Right lung (tissue), 10 donors: ENCODE measurements at places on chromosomes 11 and 22.
A peak's percentile ranks its signal among the peaks of the same experiment; 100 is the strongest.

DNA sequence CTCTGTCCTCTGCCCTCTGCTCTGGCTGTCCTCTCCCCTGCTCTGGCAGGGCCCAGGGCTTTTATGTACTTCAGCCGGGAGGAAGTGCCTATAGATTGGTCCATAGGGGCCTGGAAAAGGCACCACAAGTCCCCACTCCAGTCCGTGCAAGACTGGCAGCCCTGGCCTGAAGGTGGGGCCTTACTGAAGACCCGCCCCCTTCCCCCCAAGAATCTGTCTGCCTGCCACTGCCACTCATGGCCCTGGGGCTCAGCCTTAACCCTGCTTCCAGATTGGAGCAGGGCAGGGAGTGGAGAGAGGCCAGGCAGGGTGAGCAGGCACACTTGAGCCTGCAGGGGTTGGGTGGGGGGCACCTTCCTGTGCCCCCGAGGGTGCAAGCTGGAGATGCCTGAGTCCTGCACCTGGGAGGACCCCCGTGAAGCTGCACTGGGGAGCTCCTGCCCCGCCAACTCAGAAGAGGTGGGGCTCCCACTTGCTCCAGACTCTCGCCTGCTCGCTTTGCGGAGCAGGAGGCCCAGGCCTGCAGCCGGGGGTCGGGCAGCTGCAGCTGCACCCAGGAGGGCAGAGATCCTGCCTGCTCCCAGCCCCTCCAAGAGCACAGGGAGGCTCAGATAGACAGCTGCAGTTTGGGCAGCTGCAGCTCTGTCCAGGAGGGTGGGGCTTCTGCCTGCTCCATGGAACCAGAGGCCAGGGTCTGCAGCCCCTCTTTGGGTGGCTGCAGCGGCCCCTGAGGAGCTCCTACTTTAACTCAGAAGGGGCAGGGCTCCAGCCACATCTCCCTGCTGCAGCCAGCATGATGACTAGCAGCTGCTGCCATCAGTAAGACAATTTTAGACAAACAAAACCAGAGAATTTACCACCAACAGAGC is 51.0 kb upstream of the SC5D start:
- DNase-seq = peak; percentile 42

- DNase-seq = no peak
Observed at GRCh38 chr11:47641600-47642098, 710 bp downstream of the MTCH2 start.

DNA sequence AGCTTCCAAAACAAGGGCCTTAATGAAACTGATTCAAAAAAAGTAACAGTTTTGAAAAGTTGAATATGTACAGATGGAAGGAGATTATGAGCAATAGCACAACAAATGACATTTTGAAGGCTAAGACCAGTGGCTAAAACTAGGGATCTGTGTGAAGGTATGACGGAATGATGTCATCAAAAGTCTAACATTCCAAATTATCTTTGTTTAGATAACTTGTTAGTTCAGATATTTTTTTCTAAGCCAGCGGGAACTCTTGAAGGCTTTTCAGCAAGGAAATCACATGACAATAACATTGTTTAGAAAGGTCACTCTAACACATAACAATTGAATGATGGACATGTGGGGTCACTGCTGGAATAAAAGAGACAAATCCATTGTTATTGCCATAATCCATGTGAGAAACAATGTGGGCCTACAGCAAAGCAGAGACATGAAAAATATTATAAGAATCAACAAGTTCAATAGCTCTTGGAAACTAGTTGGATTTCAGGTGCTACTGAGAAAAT is 260.5 kb downstream of the CASP12 start:
- no peak for DNase-seq

DNA sequence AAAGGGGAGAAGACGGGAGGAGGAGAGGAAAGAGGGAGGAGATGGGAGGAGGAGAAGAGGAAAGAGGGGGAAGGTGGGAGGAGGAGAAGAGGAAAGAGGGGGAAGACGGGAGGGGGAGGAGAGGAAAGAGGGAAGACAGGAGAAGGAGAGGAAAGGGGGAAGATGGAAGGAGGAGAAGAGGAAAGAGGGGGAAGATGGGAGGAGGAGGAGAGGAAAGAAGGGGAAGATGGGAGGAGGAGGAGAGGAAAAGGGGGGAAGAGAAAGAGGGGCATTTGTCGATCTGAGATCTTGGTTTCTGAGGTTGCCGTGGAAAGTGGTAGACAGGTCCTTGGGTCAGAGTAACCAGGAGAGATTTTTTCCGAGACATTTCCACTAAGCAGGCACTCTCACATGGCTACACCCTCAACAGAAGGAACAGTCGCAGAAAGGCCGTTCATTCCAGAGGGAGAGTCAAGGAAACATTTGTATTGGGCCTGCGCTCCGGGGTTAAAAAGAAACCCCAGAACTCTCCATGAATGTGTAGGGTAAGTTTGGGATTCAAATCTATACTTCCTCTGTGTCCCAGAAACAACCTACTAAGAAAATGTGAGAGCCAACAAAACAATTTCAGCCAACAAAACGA is 39.8 kb upstream of the CARS1 start:
- no peak for DNase-seq

DNA sequence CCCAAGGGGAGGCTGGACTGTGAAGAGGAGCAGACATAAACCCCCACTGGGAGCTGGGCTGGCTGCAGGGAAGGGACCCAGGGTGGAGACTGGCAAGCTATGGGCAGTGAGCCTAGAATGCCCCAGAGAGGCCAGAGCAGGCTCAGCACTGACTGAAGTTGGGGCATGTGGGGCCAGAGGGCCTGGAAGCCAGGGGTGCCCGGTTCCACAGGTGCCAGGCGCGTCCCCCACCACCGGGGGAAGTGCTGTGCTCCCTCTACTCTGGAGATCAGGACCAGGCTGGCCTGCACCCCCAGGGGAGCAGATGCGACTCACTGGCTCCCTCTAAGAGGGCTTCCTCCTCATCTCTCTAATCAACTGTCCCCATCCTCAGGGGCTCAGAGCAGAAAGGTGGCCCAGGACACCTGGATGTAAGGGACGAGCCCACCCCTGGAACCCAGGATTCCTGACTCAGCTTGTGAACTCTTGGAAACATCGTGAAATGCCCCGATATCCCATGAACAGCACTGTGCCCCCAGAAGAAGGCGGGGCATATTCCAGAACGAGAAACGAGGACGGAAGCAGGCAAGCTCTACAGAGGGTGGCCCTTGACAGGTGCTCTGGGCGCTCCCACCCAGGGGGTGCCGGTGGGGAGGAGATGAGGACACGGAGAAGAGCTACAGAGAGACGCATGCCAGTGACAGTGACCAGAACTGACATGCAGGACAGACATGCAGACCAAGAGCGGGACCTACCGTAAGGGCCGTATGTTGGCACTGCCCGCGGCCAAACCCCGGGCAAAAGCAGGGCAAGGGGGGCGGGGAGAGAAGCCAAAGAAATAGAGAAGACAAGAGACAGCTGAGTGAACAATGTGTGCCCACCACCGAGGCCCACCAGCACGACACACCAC is 20.4 kb downstream of the MAFF start:
- DNase-seq = no peak

- DNase-seq = no peak
Observed at GRCh38 chr11:115347106-115347505, 157.1 kb downstream of the CADM1 start.

- no peak for DNase-seq
Observed at GRCh38 chr22:26452236-26453016, 23.4 kb downstream of the ASPHD2 start.

DNA sequence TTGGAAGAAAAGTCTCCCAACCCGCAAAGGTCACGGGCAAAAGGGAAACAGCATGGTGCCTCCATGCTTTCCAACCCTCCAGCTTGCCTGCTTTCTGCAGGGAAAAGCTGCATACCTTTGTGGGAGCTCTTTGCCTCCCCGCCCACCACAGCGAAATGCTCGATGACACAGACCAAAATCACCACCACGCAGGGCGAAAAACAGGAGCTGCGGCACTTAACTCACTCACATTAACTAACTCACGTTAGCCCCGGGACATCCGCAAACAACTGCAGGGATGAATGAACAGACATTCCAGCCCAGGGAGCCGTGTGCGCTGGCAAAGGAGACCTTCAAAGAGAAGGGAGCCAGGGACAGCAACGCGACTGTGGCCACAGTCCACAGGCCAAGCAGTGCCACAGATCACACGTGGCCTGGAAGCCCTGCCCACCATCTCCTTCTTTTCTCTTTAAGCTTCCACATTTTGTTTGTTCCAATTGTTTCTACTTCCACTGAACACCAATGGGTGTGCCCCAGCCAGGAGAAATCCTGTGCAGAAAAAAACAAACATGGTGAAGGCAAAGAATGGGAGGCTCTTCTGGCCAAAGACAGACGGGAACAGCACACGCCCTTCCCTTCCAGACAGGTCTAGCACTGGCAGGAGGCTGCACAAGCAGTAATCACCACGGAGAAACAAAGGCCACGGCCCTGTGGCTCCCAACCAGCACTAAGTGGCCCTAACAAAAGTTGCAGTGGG is 39.3 kb downstream of the DUSP8 start:
- DNase-seq = no peak

DNA sequence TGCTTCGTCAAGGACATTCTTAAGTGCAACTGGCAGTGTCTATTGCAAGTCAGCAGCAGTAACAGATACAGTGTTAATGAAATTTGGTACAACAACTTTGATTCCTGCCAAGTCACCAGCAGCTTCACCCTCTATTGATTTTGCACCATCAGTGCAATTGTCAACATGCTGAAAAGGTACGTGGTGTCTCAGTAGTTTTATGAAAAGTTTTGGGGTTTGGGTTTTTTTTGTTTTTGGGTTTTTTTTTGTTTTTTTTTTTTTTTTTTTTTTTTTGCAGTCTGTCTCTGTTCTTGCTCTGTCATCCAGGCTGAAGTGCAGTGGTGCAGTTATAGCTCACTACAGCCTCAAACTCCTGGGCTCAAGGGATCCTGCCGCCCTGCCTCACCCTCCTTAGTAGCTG is 19.1 kb upstream of the GRIK4 start:
- no peak for DNase-seq

DNA sequence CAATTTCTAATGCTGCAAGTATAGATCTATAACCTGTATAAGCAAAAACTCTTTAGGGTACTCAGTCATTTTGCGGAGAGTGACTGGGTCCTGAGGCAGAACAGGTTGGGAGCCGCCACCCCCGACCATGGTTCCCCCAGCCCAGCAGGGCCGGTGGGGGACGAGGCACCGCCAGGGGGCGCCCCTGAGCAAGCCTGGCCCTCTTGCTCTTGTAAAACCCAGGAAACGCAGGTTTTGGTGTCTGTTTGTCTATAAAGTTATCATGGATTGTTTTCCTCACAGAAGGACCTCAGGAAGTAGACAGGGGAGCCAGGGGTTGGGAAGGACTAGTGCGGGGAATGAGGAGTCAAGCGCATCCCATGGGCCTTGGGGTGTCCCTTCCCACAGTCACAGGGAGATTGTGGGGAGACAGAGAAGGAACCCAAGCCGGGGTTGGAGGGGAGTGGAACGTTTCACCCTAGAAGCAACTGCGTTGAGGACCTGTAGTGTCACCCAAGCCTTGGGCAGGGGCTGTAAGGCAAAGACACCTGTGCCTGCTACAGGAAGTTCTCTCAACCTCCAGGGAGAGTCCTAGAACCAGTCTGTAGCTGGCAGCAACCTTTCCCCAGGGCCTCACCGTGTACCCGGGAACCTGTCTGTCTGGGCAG is 26.4 kb downstream of the KCTD17 start:
- DNase-seq = no peak

- no peak for DNase-seq
Observed at GRCh38 chr11:75371949-75372876, 20.8 kb upstream of the ARRB1 start.

DNA sequence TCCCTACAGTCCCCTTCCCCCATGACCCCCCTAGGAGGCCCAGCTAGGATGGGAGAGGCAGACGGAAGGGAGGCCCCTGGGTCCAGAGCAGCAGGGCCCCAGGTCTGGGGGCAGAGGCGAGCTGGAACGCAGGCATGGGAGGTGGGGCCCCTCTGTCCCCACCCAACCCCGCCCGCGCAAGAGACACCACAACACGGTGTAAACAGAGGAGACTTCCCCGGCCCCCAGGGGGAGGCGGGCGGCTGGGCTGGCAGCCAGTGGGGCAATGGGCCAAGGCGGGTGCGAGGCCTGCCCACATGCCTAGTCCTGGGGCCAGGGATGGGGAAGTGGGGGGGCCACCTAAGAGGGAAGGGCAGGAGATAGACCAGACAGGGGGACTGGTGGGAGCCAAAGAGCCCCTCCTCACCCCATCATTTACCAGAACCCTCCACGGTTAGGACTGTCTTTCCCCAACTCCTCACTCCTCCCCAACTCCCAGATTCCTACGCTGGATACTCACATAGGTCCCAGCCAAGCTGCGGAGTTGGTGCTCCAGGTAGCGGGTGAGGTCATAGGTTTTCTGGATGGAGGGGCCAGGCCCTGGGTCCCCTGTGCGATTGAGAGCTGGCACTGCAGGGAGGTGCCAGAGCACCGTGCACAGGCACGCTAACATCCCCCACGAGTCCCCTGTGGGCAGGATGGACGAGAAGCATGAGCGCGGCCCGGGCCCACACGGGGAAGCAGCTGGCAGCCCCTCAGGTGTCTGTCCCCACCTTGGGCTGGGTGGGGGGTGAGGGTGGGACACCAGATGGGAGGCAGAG is 6.2 kb downstream of the CLCF1 start:
- no peak for DNase-seq

- no peak for DNase-seq
Observed at GRCh38 chr11:64208086-64208795, 1.7 kb downstream of the FERMT3 start.

DNA sequence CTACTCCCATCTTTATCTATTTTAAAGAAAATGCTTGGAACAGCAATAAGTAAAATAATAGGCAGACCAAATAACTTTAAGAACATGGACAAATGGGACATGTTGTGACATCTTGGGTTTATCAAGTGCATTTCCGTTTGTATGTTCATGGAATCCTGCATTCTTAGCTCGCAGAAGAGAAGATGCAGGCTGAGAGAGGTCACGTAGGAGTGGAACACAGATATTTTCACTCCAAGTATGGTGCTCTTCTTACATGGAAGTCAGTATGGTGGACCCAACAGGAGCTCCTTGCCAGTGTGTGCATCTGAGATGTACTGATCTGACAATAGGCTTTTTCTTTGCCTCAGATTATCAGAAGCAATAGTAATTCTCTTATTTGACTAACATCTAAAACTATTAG is 1.7 kb downstream of the E2F8 start:
- DNase-seq = no peak

DNA sequence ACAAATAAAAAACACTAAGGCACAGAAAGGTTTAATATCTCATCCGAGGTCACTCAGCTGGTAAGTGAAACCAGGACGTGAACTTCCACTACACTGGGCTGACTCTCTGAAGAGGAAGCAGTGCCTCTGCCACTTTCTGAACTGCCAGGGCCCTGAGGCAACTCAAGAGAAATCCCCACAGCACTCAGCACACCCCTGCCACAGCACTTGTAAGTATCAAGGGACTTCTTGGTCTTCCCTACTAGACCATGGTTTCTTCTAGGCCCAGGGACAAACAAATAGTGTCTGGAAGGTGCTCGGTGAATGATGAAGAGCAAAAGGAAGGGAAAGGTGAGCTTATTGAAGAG is 49.7 kb downstream of the RPL27A start:
- DNase-seq = no peak

- DNase-seq = no peak
Observed at GRCh38 chr11:123302751-123303195, 107.7 kb upstream of the CLMP start.
